Cardiac fibroblast (primary cell): ENCODE measurements at places on chromosomes 1 and 21.

DNA sequence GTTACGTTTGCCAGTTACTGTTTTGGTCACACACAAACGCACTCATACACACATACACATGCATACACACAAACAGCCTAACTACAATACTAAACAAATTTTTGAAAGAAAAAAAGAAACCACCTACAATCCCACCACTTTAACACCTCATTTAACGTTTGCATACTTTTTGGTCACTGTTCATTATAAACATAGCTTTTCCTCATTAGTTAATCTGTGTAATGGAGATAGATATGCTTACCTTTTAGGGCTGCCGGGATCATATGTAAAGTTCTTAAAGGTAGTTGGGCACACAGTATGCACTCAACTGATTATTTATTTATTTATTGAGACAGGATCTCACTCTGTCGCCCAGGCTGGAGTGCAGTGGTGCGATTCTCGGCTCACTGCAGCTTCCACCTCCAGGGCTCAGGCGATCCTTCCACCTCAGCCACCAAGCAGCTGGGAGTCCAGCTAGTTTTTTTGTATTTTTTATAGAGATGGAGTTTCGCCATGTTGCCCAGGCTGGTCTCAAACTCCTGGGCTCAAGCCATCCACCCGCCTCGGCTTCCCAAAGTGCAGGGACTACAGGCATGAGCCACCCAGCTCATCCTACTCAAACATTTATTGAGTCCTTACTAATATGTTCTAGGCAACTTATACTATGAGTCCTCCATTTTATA is 677 bp upstream of the BCL10 start:
- no peak for DNase-seq

- DNase-seq = no peak
Measured at GRCh38 chr21:37224861-37225839, 42.0 kb downstream of the VPS26C start.

GRCh38 chr1:84603223-84603622 is 29.0 kb upstream of the CTBS start:
- peak; percentile 40 for DNase-seq

- no peak for DNase-seq
Measured at GRCh38 chr1:203791498-203791897, 3.9 kb upstream of the ZBED6 start.

- DNase-seq = no peak
Measured at GRCh38 chr1:190476806-190477205, 858 bp downstream of the BRINP3 start.

- DNase-seq = no peak
Measured at GRCh38 chr1:56359056-56359455, 220.3 kb downstream of the PLPP3 start.

GRCh38 chr1:19564366-19564765 is 79.0 kb upstream of the CAPZB start:
- no peak for DNase-seq

- DNase-seq = no peak
Measured at GRCh38 chr1:32099426-32099825, 8.4 kb upstream of the KPNA6 start.

DNA sequence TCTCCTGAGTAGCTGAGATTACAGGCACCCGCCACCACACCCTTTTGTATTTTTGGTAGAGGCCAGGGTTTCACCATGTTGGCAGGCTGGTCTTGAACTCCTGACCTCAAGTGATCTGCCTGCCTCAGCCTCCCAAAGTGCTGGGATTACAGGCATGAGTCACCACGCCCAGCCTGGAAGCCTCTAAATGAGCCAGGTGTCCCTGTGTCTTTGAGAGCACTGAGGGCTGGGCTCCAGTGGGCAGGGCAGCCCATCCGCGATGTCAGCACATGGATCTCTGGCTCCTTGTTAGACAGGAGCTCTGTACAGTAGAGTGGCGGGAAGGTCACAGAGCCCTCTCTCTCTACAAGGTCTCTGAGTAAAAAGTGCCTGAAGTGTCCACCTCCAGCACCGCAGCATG is 124.3 kb downstream of the PGBD5 start:
- DNase-seq = no peak

- no peak for DNase-seq
Measured at GRCh38 chr1:226816576-226816975, 53.8 kb upstream of the PSEN2 start.

- peak; percentile 50 for DNase-seq
Measured at GRCh38 chr21:38913120-38913892, 107.6 kb downstream of the ETS2 start.
